ENCODE measurements at places on chromosomes 12 and 14.

DNA sequence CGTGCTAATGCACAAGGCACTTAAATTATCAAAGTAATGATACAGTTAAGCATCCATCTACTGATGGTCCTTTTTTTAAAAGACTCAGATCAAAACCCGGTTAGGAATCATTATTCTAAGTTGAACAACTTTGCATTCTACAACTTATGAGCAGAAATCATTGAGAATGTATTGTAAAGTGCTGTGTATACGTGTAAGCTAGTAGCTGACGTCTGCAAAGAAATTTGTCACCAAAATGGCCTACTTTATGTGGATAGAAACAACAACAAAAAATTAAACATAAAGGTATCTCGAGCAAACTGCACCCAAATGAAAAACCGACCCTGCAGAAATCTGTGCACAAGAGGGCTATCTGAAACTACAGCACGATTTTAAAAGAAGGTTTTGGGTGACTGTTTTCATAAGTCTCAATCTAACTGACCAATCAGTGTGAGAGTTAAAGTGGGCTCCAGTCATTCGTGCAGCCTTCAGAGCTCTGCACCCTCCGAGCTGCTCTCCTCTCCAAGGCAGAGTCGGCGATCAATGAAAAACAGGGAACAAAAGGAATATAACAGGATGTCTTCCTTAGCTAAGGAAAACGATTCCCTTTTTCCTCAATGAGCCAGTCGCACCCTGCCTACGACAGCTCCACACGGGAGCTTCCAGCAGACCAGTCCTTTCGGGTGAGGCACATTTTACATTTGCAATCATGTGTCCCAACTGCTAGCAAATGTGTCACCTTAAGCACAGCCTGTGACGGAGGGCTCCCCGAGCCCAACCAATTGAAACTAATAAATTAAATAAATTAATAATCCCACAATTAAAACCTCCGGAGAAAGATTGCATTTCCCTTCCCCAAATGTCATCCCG is 200.7 kb upstream of the FOXN3 start:
- no peak for DNase-seq

- DNase-seq = no peak
Measured at GRCh38 chr12:68978678-68979077, 45.7 kb upstream of the CPM start.

DNA sequence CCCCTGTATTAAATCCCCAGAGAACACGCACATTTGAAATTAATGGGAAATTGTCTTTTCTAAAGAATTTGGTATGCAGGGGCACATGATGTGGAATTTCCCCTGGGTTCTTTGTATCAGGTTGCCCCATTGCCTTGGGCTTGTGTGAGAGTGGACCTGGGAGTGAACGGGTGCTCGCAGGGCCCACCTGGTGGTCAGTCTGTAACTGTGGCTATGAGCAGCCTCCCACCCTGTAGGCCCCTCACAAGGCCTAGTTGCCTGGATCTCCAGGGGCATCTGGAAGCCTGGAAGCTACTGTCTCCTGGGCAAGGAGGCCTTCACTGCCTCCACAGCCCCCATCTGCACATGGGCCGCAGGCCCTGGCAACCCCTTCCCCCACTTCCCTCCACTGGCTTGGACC is 96.7 kb downstream of the SLC25A47 start:
- DNase-seq = no peak

DNA sequence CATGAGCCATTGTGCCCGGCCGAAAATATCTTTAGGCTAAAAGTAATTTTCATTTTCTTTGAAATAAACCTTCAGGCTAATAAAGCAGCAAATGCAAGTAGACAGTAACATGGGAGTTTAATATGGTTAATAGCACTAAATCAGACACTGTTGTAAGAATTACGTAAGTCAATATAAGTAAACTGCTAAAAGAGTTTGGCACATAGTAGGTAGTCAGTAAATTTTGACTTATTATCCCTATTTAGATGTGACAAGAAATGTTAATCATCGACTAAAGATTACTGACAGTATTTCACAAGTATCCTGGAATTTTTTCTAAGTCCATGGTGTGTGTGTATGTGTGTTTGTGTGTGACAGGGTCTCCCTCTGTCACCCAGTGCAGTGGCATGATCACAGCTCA is 3.9 kb downstream of the PPP4R3A start:
- DNase-seq = no peak

GRCh38 chr12:8527250-8528130 is 13.2 kb downstream of the CLEC4E start:
- DNase-seq = no peak

DNA sequence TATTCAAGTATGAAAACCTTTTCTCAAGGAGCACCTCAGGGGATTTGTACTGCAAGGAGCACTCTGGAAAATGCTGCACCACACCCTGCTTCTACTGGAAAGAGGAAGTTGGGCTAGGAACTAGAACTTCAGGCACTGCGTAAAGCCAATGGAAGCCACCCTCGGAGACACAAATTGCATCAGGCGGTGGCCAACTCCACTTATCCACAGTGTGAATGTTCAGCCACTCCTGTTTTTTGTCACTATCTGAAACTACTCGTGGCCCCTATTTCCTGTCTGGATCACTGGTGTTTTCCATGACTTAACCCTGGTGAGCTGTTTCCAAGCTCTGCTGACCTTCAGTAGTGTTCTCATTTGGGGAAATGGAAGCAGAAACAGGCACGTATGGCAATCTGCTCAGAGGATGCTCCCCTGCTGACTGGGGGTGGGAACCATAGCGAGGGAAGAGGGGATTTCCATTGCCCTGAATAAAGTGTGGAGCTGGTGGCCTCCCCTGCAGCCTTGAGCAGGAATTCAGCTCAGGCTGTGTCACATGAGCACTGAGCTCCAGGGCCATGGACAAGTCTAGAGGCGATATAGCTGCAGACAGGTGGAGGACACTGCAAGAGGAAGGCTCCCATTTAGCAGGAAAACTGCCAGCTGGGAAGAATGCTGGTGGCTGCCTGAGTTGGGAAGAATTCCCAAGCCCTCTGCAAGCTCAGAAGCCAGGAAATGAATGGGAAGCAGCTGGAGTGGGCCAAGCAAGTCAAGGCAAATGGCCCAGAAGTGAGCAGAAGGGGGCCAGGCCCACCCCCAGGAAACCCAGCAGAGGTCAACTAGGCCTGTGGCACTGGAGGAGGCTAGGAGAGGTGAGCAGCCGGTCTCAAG is 50.5 kb upstream of the RAP1B start:
- DNase-seq = no peak
